Dermis blood vessel endothelial cell (primary cell): ENCODE measurements at places on chromosomes 6 and 20. TPM values are rescaled to one million over a fixed set of nuclear protein-coding genes. Genes with fewer than 3 reads are reported as not detected.

The MRAP2 gene
- total RNA-seq = 2.7 and 3.1 TPM in 2 replicates

The TUBB2A gene
- 77.2 and 88.7 TPM in 2 replicates for total RNA-seq

The C6orf141 gene
- total RNA-seq = 42.3 and 60.4 TPM in 2 replicates

The HRH3 gene
- not detected in 2 replicates for total RNA-seq

The CD109 gene
- total RNA-seq = 25.2 and 36.3 TPM in 2 replicates

The TFAP2B gene
- under 0.01 TPM in 2 replicates for total RNA-seq

The GSTA2 gene
- total RNA-seq = not detected in 2 replicates

The MDFI gene
- total RNA-seq = 34.0 and 37.8 TPM in 2 replicates

The IMPG1 gene
- total RNA-seq = not detected in 2 replicates

The ANKRD6 gene
- 12.1 and 13.6 TPM in 2 replicates for total RNA-seq

The GTSF1L gene
- not detected in 2 replicates for total RNA-seq

The TRIM10 gene
- not detected in 2 replicates for total RNA-seq

The TNNC2 gene
- total RNA-seq = not detected in 2 replicates

The FAM162B gene
- total RNA-seq = 4.3 and 5.6 TPM in 2 replicates

The RSPH9 gene
- total RNA-seq = 0.23 and 0.34 TPM in 2 replicates

The WFDC12 gene
- not detected in 2 replicates for total RNA-seq

The TULP1 gene
- total RNA-seq = not detected in 2 replicates

The SPATA25 gene
- total RNA-seq = 1.0 and 1.2 TPM in 2 replicates

The DUSP15 gene
- 0.14 and 0.34 TPM in 2 replicates for total RNA-seq

The NT5E gene
- 96.7 and 157 TPM in 2 replicates for total RNA-seq

The SCRT2 gene
- total RNA-seq = not detected in 2 replicates

The C6orf15 gene
- total RNA-seq = 0.14 TPM in 1 of 2 replicates, not detected in the other

The PSORS1C2 gene
- not detected in 2 replicates for total RNA-seq

The TUBB2B gene
- 6.7 and 9.7 TPM in 2 replicates for total RNA-seq

The OPN5 gene
- not detected in 2 replicates for total RNA-seq

The ADGRF5 gene
- 140 and 211 TPM in 2 replicates for total RNA-seq

The LPA gene
- not detected in 2 replicates for total RNA-seq

The GSTA3 gene
- total RNA-seq = not detected in 2 replicates

The RIPPLY2 gene
- total RNA-seq = 0.42 TPM in 1 of 2 replicates, not detected in the other

The PRDM13 gene
- not detected in 2 replicates for total RNA-seq

The TINAG gene
- total RNA-seq = not detected in 2 replicates

The HSPA1L gene
- 0.51 and 0.85 TPM in 2 replicates for total RNA-seq

The SDC4 gene
- total RNA-seq = 41.5 and 79.3 TPM in 2 replicates

The SLC44A4 gene
- total RNA-seq = 0.05 and 0.17 TPM in 2 replicates

The SPTLC3 gene
- total RNA-seq = 0.68 and 1.4 TPM in 2 replicates

The MYB gene
- total RNA-seq = 0.17 and 0.19 TPM in 2 replicates

The POLH gene
- 22.5 and 32.3 TPM in 2 replicates for total RNA-seq

The TTK gene
- total RNA-seq = 8.5 and 37.9 TPM in 2 replicates

The DCBLD1 gene
- 35.1 and 41.1 TPM in 2 replicates for total RNA-seq

The THBS2 gene
- total RNA-seq = 0.79 and 2.0 TPM in 2 replicates

The MAFB gene
- 3.4 and 5.9 TPM in 2 replicates for total RNA-seq

The SALL4 gene
- under 0.01 and 0.14 TPM in 2 replicates for total RNA-seq

The HEY2 gene
- not detected in 2 replicates for total RNA-seq

The TMEM170B gene
- 2.4 and 4.1 TPM in 2 replicates for total RNA-seq

The GPSM3 gene
- 3.1 and 8.7 TPM in 2 replicates for total RNA-seq

The SMLR1 gene
- not detected in 2 replicates for total RNA-seq

The NKX2-2 gene
- total RNA-seq = not detected in 2 replicates

The HLA-DRA gene
- 0.09 TPM in 1 of 2 replicates, not detected in the other for total RNA-seq

The LKAAEAR1 gene
- total RNA-seq = not detected in 2 replicates

The FHL5 gene
- not detected in 2 replicates for total RNA-seq

The LY6G6D gene
- total RNA-seq = not detected in 2 replicates

The PRL gene
- not detected in 2 replicates for total RNA-seq

The PAX1 gene
- total RNA-seq = not detected in 2 replicates

The OLIG3 gene
- not detected in 2 replicates for total RNA-seq

The PTGIS gene
- total RNA-seq = 1.9 and 2.0 TPM in 2 replicates

The LRRC73 gene
- 0.14 and 0.17 TPM in 2 replicates for total RNA-seq
